Suppressor macrophage treated with lipopolysaccharide for 4 hours (primary cell): ENCODE measurements at places on chromosomes 3 and 15.

DNA sequence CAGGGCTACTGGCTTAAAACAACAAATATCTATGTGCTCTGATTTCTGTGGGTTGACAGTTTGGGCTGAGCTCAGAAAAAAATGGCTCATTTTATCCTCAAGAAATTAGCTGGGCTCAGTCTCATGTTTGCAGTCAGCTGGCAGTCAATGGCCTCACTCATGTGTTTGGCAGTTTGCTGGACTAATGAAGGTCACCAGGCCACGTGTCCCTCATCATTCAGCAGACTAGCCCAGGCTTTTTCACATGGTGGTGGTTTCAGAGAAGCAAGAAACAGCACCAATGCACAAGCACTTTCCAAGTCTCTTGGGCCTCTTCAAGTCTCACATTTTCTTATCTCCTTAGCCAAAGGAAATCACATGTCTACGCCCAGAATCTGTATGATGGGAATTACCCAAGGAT, 478.3 kb upstream of the PPP2R3A start:
- DNase-seq: no peak

- no peak for DNase-seq
These were observed 38.2 kb downstream of the SLITRK3 start for GRCh38 chr3:165158011-165158410.

DNA sequence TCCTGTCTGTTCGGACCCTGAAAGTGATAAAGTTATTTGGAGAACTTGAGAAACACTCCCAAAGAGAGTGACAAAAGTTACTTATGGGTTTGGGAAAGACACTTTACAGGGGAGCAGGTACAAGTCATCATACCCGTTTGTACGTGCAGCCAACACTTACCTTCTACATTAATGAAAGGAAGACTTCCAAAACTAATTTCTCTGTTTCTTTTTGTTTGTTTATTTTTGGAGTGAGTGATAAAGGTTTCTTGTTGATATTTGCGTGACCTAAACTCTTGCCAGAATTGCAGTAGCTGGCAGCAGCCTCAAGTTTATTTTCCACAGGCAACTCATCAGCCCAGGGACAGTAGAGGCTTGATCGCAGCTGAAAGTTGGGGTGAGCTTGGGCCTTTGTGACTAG, 8.4 kb downstream of the ABHD2 start:
- DNase-seq: no peak

DNA sequence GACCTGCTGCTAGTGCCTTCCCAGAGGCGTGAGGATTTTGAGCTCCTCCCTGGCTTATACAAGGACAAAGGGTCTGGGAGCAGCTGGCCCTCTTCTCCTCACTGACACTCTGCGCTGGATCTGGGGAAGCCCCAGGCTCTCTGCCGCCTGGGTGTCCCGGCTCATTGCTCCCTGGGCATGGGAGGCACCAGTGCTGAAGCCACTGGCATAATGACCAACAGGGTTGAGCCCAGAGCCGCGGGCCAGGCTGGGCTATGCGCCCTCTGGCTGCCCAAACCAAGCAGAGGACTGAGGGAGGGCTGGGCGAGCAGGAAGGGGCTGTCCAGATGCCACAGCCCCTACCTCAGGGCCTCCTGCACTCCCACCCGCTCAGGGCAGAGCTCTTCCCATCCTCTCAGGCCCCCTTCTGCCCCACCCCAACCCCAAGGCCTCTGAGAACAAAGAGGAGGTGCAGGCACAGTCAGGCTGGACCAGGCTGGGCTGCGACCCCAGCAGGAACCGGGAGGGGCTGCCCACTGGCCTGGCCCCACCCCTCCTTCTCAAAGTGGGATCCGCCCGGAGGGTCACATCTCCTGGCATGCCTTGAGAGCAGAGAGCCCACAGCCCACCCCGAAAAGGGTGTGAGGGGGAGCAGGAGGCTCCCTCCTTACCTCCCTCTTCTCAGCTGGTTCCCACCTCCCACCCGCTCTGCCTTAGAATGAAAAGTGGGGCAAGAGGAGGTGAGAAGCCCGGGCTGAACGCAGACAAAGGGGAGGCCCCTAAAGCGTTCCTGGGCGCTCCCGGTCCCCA, 1.6 kb downstream of the LINGO1 start:
- DNase-seq: no peak

DNA sequence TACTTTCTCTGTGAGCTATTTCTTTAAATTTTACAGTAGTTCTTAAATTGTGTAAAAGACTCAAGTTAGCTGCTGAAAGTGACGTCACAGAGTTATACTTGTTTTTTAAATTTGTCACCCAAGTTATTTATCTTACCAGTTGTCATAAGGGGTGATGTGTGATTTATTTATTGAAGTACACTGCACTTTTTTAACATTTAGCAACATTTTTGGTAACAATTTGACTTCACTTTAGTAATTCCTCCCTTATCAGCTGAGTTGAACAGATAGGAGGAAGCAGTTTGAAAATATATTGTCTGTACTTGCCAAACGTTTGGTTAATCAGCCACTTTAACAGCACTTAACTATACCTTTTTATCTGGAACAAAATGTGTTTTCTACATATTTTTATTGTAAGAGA, 3.8 kb downstream of the STT3B start:
- peak; percentile 58 for DNase-seq

DNA sequence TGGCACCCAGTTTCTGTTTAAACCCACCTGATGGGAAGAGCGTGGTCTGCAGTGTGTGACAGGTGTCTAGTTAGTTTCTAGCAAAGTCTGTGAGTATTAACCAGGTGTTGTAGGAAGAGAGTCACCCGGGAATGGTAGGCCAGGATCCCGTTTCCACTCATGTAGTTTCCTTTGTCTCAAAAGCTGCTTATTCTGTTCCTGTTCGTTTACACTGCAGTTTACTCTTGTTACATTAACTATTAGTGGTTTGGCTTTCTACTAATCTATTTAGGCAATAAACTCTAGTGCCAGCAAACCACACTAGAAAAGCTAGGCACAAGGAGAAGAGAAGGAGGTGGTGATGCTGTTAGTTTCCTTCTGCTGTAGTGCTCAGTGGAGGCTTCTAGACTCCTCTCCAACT, 32.7 kb downstream of the WDR76 start:
- DNase-seq: no peak

DNA sequence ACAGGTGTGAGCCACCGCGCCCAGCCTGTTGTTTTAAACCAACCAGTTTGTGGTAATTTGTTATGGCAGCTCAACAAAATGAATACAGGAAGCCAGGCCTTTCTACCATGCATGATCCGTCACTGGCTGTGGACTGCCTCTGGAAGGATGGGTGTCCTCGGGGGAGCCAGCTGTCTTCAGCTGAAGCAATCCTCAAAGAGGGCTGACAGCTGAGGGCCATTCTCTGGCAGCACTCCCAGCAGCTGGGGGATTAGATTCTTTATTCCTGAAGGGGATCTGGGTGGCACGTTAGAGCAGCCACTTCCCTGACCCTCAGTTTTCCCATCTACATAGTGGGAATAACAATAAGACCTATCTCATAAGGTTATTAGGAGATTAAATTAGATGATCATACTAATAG, 24.4 kb downstream of the POLR2M start:
- DNase-seq: no peak

DNA sequence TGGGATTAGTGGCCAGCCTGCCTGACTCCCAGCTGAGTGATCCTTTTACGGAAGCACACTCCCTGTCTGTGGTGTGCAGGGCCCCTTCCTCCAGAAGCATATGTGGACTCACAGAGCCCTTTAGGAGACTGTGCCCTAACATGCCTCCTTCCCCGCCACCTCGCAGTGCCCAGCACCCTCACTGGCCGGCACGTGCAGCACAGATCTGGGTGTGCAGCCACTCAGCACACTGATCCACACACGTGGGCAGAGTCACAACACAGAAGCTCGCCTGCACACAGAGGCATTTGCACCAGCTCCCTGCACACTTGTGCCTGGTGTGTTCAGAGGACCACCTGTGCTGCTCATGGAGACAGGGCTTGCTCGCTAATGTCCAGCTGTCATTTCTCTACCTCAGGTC, 23.6 kb upstream of the CSPG4 start:
- DNase-seq: no peak

DNA sequence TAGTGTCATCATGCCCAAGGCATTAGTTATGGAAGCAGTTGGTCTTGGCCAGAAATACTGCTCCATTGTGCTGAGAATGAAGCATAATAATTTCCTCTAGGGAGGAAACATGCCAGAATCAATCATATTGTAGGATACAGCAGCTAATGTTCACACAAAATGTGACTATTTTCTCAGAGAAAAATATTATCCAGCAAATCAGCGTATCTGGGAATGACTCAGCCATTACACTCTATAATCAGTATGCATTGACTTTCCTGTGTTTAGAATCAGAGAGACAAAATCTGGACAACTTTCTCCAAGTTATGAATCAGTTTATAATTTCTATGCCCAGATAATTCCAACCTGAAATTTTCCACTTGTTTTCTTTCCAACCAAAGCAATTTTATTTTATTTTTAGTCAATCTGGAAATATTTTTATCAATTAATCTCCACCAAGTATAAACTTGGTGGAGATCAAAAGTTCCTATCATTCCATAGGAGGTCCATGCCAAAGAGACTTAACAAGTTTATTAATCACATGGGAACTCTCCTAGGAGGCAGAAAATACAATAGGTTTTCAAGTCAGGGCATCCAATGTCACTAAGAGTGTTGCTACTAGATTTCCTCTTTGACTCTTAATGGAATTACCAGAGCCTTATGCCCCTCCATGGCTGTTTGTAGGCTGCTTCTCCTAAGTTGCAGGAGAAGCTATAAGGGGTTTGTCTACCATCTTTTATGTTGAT, 36.4 kb downstream of the SUCNR1 start:
- no peak for DNase-seq

DNA sequence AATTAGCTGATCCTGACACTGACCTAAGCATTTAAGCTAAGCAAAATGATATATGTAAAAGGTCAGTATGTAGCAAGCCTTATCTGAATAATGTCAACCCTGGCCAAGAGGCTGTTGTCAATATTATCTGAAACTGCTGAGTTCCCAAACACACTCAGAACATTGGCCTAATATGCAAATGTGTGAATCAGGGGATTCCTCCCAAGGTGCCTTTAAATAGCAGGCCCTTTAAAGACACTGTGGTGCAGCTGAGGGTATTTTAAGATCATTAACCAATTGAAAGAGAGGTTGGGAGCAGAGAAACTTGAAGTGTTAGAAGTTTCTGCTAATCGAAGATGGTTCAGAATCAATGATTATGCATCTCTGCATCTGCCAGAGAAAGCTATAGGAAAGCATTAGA, 207.0 kb downstream of the NTRK3 start:
- no peak for DNase-seq

- no peak for DNase-seq
These were observed 63.4 kb downstream of the OPA1 start for GRCh38 chr3:193656445-193656844.

DNA sequence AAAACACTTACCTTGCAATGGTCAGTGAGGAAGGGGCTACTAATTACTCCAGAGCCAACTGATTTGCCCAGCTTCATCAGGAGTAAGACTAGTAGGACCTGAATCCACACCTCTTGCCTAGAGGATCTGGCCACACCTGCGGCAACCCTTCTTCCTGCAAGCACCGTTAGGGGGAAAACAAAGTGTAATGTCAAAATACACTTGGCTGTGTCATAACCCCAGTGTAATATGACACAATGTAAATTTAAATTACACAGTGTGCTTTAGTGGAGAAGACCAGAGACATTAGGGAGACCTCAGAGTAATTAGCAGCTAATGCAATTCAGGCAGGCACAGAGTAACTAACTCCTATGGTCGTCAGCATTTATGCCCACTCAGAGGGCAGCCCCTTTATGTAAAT, 308.5 kb upstream of the ARRDC4 start:
- no peak for DNase-seq

DNA sequence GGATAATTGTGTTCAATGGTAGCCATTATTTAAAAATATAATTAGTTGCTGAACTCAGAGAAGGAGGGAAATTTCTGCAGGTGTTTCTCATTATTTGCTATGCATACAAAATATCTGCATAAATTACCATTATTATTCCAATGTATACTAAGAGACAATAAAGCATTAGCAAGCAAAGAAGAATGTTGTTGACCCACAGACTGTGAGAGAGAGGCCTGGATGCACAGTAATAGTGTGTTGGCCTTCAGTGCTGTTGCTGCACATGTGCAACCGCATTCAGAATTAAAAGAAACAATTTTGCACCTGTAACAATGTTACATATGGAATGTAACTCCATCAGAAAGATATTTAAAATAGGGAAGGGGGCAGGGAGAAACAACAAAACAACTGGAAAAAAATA, 155.6 kb upstream of the KCNH8 start:
- no peak for DNase-seq
